ENCODE measurements at places on chromosomes 2 and 18.

DNA sequence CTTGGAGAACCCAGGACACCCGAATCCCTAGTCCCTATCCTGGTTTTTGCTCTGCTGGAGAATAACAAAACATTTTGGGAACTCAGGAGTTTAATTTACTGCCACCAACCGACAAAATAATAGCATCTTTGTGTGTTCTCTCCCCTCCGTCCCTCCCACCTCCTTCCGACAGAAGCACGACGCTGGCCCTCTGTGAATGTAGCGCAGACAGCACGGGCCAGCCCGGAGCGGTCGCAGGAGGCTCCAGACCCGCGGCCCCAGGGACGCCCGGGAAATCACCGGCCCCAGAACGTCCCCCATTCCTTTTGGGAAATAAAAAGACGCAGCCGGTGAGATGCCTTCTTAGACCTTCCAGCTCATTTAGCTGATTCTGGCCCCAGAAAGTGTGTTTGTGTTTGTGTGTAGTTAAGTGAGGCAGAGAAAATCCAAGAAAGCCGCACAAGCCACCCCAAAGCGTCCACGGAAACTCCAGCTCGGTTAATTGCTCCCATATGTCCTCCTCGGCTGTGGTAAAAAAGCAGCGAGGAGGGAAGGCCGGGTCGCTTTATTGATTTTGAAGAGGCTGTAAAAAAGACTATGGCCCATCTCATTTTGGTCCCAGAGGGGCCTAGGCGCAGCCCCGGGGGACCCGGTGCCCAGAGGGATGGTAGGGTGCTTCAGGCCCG lies 577 bp upstream of the TANC1 start:
- no peak for DNase-seq

GRCh38 chr2:172978063-172978383 lies 97.6 kb upstream of the MAP3K20 start:
- DNase-seq, result no peak

DNA sequence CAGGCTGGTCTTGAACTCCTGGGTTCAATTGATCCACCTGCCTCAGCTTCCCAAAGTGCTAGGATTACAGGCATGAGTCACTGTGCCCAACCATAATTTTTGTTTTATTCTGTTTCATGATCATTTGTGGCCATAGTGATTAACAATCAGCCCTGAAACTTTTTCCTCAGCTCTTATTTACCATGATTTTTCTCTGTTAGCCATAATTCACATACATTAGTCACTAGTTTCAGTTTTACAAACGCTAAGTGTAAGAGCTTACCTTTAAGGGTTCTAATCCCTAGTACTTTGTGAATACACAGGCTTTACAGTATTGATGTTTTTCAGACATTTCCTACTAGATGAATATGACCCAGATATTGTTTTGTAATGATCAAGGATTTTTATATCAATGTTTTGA lies 216.1 kb downstream of the DPP4 start:
- no peak for DNase-seq

GRCh38 chr2:240060977-240061591 lies 7.8 kb upstream of the OR6B3 start:
- peak; percentile 56 for DNase-seq

DNA sequence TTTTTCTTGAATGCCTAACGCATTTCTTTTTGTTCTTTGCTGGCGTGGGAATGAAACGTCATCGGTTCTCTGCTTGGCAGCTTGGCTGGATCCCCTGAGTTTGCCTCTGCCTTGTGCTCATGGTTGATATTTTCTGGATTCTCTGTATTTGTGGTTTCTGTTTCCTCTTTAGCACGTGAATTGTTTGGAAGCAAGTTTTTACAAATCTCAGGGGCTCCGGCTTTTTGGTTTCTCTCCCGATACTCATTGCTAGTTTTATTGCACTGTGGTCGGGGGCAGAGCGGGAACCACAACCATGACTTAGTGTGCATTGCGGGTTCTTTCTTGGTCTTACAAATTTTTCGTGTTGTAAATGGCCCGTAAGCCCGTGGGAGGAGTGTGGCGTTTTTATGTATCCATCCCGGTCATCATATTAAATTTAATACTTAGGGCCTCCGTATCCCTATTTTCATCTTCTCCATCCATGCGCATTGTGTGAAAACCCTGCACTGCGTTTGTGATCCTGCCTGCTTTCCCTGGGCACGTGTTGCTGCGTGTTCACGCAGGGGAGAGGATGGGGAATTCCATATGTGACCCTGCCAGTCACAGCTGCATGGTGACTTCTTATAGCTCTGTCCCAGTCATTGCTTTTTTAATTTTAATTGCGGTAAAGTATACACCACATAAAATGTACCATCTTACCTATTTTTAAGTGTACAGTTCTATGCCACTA lies 9.4 kb downstream of the RAMP1 start:
- DNase-seq, result no peak

DNA sequence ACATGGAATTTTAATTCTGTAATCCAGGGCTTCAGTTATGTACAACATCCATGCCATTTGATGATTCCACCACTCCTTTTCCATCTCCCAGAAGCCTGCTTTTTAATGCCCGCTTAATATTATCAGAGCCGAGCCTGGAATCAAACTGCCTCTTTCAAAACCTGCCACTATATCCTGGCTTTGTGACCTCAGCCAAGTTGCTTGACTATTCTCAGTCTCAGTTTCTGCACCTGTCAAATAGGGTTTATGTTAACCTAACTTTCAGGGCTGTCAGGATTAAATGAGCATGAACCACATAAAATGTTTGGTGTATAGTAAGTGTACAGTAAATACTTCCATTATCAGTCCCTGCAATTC lies 108.7 kb downstream of the XRCC5 start:
- no peak for DNase-seq

- DNase-seq, result peak; percentile 41
Measured at GRCh38 chr2:37244017-37244416, 12.6 kb downstream of the NDUFAF7 start.

- DNase-seq, result no peak
Measured at GRCh38 chr2:34848132-34848531, 1249.0 kb upstream of the FAM98A start.

DNA sequence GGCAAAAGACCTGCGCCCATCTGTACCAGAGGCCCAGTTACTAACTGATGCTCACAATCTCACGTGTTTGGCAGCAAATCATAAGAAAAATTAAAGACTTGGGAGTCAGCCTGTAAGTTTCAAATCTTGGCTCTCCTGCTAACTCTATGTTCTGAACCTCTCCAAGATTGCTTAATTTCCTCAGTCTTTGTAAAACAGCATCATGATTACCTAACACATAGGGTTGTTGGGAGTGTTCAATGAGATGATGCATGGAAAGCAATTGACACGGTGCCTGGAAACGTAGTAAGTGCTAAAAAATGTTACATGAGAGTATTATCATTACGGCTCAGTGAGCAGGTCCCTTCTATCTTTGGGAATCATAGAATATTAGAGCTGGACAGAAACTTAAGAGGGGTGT lies 497.6 kb upstream of the TCF4 start:
- DNase-seq, result no peak

DNA sequence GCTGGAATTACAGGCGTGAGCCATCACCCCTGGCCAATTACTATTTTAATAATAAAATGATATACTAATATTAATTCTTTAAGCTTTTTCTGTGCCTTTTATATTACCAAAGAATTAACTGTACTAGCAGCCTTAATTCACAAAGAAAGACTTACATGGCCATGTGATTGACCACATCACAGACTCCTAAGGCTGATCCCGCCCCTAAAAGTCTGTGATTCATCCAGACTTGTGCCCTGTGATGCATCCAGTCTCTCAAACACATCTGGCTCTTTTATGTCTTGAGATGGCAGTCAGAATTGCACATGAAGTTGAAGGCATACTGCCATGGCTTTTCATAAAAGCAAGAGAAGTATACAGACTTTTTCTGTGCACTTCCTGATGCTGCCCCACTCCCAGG lies 91.7 kb downstream of the DTNA start:
- no peak for DNase-seq

DNA sequence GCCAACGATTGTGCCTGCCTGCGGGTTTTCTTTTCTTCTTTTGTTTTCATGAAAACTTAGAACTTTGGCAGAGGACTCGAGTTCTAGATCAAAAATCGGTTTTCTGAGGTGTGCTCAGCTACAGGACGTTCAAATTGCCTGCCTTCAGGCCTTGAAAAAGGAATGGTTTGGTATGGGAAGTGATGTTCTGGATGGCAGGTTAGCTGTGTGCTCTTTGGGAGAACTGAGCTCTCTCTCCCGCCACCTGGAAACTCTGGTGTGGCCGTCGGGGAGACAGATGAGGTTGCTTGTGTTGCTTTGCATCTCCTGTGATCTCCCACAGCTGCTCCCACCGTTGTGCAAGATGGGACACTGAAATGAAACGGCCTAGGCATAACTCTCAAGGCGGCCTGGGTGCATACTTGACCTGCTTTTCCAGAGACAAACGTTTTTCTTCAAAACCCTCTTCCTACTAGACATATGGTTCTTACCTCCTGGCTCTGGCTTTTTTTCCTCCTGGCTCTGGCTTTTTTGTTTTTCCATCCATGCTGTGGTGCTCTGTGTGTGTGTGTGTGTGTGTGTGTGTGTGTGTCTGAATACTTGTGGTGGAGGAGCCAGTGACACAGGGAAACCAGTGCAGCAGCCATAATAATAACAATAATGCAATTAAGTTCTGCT lies 2.0 kb downstream of the FMNL2 start:
- no peak for DNase-seq

- DNase-seq, result no peak
Measured at GRCh38 chr2:205957452-205958154, 128.4 kb downstream of the INO80D start.

- no peak for DNase-seq
Measured at GRCh38 chr2:69177063-69177771, 164.2 kb downstream of the ANTXR1 start.

GRCh38 chr2:196924051-196924450 lies 2.5 kb downstream of the PGAP1 start:
- DNase-seq, result no peak

- DNase-seq, result no peak
Measured at GRCh38 chr2:71860381-71860926, 287.2 kb downstream of the CYP26B1 start.

DNA sequence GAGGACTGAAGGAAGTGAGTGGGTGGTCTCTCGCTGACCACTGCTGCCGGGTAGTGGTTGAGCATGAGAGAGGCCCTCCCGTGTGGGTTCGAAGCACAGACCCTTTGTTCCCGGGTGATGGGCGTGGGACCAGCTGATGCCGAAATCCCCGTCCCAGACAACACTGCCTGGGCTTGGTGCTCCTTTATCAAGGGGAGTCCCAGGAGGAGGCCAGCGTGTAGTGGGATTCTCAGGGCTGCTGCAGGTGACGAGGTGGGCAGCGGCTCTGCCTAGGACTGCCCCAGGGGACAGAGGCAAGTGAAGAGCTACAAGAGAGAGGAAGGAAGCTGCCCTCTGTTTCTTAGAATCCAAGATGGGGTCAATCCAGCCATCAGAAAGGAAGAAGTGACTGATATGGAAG lies 251.3 kb upstream of the PXDN start:
- DNase-seq, result no peak

GRCh38 chr2:217228732-217229131 lies 368.9 kb upstream of the TNP1 start:
- no peak for DNase-seq

GRCh38 chr2:157967856-157968255 lies 91.7 kb upstream of the ACVR1 start:
- no peak for DNase-seq

DNA sequence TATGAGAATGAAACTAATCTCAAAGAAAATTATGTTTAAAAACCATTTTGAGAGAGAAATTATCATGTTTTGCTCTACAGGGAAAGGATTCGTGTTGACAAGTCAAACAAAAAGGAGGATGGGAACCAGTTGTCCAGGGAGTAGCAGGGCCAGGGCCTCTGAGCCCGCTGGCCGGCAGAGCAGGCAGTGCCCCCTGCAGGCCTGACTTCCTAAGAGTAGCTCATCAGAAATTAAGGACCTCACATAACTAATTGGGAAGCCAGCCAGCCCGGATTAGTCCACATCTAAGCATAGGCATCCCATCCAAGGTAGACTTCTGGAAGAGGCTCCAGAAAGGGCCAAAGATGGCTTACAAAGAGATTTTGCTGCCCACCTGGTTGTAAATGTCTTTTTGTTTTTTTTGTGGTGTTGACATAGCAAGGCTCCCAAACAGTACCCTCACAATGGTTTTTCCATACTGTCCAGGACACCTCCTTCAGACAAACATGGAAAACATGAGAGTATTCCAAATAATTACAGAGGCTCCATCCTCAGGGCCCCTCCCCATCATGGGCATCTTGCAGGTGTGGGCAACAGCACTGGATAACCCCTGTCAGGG lies 241.2 kb upstream of the TANK start:
- DNase-seq, result peak; percentile 14

GRCh38 chr18:12005538-12006487 lies 24.5 kb downstream of the IMPA2 start:
- DNase-seq, result no peak

- DNase-seq, result peak; percentile 45
Measured at GRCh38 chr2:69619725-69620124, 23.8 kb downstream of the AAK1 start.

Measured in GM13977 (cell line).